ENCODE measurements at places on chromosomes 6 and 20. TPM values are rescaled to one million over a fixed set of nuclear protein-coding genes. Genes with fewer than 3 reads are reported as not detected.

The COL21A1 gene
- total RNA-seq = not detected

The NKX2-2 gene
- total RNA-seq = not detected

DNA sequence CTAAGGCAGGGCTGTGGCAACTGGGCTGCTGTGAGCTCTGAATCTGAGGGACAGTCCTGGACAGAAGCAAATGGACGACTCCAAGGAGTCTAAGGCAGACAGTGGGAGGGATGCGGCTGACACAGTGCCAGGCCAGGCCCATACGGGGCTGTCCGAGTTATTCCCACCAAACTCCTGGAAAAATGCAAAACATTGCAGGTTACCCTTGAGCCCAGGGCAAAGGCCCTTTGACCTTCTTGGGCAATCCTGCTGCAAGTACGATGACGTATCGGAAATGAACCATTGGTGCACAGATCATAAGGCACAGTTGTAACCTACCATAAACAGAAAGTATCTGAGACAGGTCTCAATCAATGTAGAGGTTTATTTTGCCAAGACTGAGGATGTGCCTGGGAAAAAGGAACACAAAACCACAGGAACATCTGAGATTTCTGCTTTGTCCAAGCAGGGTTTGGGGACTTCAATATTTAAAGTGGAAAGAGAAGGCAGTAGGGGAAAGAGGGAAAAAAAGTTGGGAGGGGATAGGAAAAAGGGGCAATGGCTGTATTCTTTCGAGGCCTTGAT lies 118.9 kb downstream of the DACT2 start:
- no peak for DNase-seq

DNA sequence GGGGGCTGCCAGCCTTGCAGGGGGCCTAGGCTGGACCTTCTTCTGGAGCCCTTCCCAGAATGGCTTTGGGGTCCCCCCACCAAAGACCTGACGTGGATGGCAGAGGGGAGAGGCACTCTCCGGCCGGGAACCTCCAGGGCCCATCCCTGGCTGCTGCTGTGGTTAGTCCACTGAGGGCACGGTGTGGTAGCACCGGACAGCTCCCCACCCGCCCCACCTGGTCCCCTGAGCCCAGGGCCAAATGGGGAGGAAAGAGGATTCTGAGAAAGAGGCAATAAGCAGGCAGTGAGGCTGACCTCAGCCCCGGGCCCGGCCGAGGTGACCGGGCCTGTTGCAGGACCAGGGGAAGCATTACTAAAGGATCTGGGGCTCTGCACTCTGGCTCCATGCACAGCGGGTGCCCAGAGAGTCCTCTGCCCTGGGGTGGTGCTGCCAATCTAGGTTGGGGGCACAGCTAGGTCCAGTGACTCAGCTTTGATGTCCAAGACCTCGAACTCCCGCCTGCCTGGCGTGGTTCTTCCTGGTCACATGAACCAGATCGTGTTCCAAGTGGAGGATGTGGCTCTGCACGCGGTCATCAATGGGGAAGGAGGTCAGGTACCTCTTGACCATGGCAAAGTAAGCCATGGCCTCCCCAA lies 2.2 kb downstream of the CENPB start:
- DNase-seq = no peak

DNA sequence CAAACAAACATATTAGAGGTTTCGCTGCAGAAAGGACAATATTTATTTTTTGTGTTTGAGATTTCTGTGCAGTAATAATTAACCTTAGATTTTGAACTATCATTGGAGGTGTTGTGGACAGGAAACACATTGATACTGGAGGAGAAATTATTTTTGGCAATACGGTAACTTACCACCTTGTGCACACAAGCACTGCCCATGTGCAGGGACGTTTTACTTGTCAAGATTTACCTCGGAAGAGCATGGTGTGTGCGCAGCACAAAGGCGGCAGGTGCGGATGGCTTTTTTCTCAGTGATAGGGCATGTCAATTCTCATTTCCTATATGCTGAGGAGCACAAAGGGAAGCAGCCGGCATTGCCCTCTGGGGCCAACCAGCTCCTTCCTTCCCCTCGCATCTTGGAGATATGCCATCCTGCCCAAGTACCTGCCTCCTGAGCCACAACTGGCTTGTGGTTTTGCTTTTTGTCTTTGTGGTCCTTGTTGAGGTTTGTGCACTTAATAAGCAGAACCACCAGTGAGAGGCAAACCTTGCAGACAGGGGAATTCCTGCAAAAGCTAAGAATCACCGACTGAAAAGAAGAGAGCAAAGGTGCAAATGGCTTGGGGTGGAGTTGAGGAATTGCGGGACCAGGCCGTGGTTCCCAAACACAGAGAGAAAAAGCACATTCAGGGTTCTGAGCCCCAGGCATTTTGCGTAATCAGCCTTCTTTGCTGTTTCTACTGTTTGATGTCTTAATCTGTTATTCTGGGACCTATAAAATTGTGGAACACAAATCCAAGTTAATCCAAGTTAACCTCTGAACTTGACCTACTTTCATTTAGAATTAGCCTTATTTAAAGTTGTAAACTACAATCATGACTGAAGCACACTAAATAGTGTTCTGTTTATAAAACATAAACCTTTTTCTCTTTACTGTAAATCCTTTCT lies 21.9 kb downstream of the SAMD5 start:
- DNase-seq = no peak

- peak; percentile 73 for DNase-seq
Measured at GRCh38 chr20:9392892-9393857, 121.2 kb upstream of the LAMP5 start.

Data from IMR-90 (cell line).